Right atrium auricular region (tissue), 2 donors: ENCODE measurements at places on chromosomes 5 and 9.

DNA sequence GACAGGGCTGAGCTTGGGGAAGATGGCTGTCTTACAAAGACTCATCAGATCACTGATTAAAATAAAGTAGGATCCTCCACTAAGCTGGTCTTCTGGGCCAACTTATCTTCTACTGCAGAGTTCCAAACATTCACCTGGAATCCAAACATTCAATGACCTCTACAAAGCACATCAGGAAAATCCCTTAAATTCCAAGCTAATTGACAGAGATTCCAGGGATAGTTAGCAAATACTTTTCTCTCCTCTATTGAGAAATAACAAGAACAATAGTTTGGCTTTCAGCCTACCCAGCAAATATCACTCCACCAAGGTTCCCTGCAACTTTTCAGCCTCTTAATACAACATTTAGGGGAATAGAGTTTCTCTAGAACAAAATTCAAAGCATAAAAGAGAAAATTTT is 140.6 kb upstream of the LIFR start:
- no peaks in the 10 kb centered on the region for H3K36me3 ChIP-seq
- DNase-seq: no peak
- H3K27ac ChIP-seq: no peak overlapping the region
- H3K4me1 ChIP-seq: no peaks in the 10 kb centered on the region
- H3K27me3 ChIP-seq: no peaks in the 10 kb centered on the region

DNA sequence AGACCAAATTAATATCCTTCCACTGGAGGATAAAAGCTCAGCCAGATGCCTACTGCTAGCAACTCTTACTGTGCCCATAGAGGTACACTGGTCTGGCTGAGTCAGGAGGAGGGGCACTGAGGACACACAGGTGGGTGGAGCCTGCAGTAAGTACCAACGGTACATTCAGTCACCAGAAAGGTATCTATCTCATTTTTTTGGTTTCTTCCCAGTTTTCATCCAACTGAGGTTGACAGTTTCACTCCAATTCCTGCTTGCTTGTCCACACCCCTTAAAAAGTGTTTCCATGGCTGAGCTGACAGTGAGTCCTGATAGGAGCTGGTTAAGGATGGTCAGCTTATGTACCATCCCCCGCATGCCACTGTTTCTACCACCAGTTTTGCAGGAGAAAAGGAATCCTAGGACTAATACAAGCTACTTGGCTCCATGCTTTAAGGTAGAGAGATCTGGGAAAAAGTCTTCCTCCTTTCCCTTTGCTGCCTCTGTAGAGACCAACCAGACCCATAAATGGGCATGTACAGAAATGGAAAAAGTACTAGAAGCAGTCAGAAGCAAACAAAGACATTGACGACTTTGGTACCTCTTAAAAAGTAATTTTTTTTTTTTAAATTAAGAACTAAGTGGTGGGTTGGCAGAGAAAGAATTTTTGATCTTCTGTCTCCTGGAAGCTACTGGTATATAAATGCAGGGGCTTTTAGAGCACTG is 3.2 kb downstream of the ELL2 start:
- peak overlapping the region; percentile 93 for H3K4me3 ChIP-seq
- H3K36me3 ChIP-seq: no peaks in the 10 kb centered on the region
- H3K27ac ChIP-seq: peak overlapping the region; percentile 100
- DNase-seq: no peak
- no peaks in the 10 kb centered on the region for H3K27me3 ChIP-seq
- peaks cover 52% of the 10 kb centered on the region for H3K4me1 ChIP-seq

GRCh38 chr9:134146774-134147493 is 11.1 kb downstream of the WDR5 start:
- DNase-seq: no peak
- no peaks in the 10 kb centered on the region for H3K27me3 ChIP-seq
- no peak overlapping the region for H3K4me3 ChIP-seq
- no peaks in the 10 kb centered on the region for H3K4me1 ChIP-seq

- no peak overlapping the region for H3K4me3 ChIP-seq
- H3K27me3 ChIP-seq: no peaks in the 10 kb centered on the region
- no peaks in the 10 kb centered on the region for H3K36me3 ChIP-seq
- H3K27ac ChIP-seq: no peak overlapping the region
- DNase-seq: no peak
Observed at GRCh38 chr5:65086234-65086890, 317.6 kb downstream of the CWC27 start.

DNA sequence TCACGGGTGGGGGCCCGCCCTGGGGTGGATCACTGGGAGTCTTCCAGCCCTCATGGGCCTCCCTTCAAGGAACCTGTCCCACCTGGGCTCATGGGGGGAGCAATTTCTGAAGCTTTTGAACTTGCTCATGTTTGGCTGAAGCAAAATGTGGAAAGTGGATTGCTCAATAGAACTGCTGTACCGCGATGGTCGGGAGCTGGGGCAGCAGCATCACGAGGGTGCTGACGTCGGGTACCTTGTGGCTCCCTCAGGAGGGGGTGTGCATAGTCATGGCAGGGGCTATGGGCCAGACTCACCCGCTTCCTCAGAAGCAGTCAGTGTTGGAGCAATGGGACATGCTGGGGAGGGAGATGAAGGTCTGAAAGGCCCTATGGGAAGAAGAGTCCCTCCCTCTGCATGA is 57.9 kb downstream of the PRRT1B start:
- no peak for DNase-seq
- H3K27me3 ChIP-seq: no peaks in the 10 kb centered on the region
- peaks cover 46% of the 10 kb centered on the region for H3K4me1 ChIP-seq

DNA sequence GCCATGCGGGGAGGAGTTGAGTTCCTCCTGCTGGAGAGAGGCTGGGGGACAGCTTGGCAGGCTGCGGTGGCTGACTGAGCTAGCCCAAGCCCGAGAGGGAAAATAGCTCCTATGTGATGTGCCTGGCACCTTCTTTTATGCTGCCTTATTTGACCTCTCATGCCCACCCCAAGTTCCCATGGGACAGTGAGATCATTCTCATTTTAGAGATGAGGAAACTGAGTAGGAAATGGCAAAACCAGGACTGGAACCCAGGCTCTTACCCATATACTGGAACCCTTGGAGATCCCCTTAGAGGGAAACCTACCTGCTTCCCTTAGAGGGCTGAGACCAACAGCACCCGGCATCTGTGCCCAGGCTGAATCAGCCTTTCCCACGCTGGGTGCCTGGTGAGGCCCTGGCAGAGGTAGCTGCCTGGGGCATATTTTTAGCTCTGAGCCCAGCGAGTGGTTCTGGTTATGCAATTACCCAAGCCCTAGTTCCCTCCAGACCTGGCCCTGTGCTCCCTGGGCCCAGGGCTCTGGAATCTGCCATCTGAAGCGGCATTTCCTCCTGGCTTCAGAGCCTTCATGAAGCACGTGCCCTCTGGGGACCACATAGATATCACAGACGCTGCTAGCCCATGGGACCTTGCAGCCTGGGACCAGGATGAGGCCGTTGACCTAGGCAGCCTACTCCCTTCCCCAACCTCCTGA is 23.6 kb downstream of the COL27A1 start:
- peaks cover 3% of the 10 kb centered on the region for H3K4me1 ChIP-seq
- DNase-seq: no peak
- H3K36me3 ChIP-seq: no peaks in the 10 kb centered on the region
- no peaks in the 10 kb centered on the region for H3K27me3 ChIP-seq
- H3K4me3 ChIP-seq: no peak overlapping the region
- H3K27ac ChIP-seq: peak overlapping the region; percentile 67

GRCh38 chr5:83639911-83640310 is 80.7 kb downstream of the HAPLN1 start:
- H3K4me1 ChIP-seq: no peaks in the 10 kb centered on the region
- no peak for DNase-seq
- H3K27ac ChIP-seq: no peak overlapping the region
- no peaks in the 10 kb centered on the region for H3K36me3 ChIP-seq
- H3K27me3 ChIP-seq: no peaks in the 10 kb centered on the region

DNA sequence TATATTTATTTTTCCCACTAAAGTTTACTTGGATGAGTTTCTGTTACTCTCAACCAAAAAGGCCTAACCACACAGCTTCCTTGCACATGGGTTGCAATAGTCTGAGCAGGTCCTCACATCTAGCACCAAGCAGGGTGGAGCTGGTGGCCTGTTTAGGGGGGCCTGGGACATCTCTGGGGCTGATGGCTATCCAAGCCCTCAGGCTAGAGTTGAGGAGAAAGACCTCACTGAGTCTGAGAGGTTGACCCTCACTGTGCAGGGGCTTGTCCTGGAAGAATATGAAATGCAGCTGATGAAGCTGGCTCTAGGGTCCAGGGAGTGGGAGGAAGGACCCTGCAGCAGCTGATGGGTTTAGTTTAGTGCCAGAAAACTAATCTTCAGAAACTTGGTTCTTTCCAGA is 217.1 kb upstream of the MVB12B start:
- no peak overlapping the region for H3K4me3 ChIP-seq
- no peaks in the 10 kb centered on the region for H3K4me1 ChIP-seq
- H3K36me3 ChIP-seq: no peaks in the 10 kb centered on the region
- no peak for DNase-seq
- H3K27ac ChIP-seq: no peak overlapping the region
- H3K27me3 ChIP-seq: no peaks in the 10 kb centered on the region

DNA sequence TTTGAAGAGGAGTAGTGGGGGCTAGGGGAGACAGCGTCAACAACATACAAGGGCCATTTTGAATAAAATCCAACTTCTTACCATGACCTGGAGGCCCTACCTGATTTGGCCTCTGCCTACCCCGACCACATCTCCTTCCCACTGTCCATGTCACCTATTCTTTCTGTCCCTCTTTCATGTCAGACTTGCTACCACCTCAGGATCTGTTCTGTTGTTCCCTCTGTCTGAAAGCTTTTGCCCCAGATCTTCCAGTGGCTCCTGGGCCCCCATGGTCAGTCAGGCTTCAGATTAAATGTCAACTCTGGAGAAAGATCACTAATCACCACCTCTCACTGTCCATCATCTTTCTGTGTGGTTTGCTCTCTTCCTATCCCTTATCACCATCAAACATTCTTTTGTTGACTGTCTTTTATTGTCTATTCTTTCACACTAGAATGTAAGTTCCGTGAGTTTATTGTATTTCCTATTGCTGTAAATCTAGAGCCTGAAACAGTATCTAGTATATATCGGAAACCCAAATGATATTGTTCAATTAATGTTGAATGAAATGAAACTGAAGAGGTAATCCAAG is 31.2 kb upstream of the APC start:
- H3K27me3 ChIP-seq: no peaks in the 10 kb centered on the region
- H3K4me3 ChIP-seq: peak overlapping the region; percentile 5
- H3K36me3 ChIP-seq: no peaks in the 10 kb centered on the region
- H3K27ac ChIP-seq: peak overlapping the region; percentile 96
- H3K4me1 ChIP-seq: peaks cover 51% of the 10 kb centered on the region

DNA sequence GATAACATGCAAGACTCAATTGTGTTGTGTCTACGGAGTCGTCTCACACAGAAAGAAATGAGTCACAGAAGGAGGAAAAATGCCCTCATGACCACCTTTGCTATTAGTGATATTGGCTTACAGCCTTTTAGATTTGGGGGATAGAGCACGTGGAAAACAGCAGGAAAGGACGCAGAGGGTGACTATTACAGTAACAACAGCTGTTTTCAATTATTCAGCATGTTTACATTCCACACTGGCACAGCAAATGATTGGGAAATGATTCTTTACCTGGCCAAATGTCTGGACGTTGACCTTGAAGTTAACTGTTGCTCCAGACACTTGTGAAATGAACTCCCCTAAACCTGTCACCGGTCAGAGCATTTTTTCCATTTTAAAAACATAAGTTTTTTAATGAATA is 46.8 kb downstream of the APTX start:
- no peaks in the 10 kb centered on the region for H3K36me3 ChIP-seq
- H3K4me3 ChIP-seq: no peak overlapping the region
- DNase-seq: no peak
- H3K4me1 ChIP-seq: no peaks in the 10 kb centered on the region
- H3K27me3 ChIP-seq: no peaks in the 10 kb centered on the region
- no peak overlapping the region for H3K27ac ChIP-seq
